ENCODE measurements at places on chromosomes 4 and X.

GRCh38 chr4:29079260-29079659 is 1640.9 kb upstream of the PCDH7 start:
- DNase-seq = no peak

GRCh38 chr4:100633269-100633668 is 115.4 kb upstream of the EMCN start:
- DNase-seq = no peak

DNA sequence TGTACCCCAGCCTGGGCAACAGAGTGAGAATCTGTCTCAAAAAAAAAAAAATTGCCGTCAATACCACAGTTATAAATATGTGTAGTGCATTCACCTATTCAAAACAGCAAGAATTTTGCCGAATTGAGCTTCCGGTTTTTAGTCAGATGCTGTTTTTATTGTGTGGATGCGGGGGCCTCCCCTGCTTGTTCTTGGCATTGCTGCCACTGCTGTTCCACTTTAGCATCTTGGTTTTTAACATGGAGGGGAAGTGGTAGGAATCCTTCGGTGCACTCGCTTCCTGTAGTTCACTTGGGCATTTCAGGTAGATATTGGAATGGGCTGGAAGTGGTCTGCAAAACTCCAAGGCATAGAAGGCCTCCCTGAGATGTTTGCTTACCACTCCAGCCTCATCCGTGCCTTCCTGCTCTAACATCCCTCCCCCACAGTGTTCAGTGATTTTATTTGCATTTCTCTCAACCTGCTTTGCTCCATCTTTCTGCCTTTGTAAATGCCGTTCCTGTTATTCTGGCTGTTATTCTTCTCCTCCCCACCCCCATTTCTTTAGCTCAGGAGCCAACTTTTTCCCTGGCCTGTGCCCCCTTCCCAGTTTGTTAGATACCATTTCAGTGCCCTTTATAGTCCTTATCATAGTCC is 25.5 kb downstream of the MOB1B start:
- DNase-seq = peak; percentile 70

DNA sequence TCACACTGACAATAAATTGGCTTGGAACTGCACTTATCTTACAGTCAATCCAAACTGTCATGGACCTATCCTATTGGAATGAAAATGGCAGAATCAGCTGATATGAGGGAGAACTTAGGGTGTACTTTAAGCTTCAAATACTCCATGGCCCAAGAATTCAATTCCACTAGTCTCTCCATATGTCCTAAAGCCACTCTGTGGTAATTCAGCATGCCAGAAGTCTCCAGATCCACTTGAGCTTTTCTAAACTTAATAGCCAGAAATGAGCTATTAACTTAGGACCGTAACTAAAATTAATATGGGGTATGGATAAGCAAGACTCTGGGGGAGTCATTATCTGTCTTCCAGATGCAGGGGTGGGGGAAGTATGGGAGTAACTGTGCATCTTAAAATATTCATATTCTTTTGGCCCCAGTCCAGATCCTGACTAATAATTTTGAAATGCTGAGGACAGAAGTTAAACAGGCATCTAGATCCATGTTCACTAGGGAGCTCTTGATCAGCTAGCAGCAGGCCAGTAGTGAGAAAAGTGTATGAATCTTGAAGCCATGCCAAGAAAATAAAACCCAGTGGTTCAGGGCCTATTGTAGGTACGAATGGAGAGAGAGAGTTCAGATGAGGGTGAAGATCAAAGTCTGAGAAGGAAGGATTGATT is 167.6 kb downstream of the DKK2 start:
- DNase-seq = no peak

- DNase-seq = peak; percentile 67
Measured at GRCh38 chrX:12970691-12971202, 4.2 kb upstream of the TMSB4X start.

- DNase-seq = no peak
Measured at GRCh38 chr4:151702256-151702655, 58.6 kb downstream of the GATB start.

GRCh38 chr4:139014371-139015268 is 961 bp upstream of the NOCT start:
- no peak for DNase-seq

- DNase-seq = no peak
Measured at GRCh38 chrX:20139966-20140365, 1.7 kb downstream of the EIF1AX start.

DNA sequence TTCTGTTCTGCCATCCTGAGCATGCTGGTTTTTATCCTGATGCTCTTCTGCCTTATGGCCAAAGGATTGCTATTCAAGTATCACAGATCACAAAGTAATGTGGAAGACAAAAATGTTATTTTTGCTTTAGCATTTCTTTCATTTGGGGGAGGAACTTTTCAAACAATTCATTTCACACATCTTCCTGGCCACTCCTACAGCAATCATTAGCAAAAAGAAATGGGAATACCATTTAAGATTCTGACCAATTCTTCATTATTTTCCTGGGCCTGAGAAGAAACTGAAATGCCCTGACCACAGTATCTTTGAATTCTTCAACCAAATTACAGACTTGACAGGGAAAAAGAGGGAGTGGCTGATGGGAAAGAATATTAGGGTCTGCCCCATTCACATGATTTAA is 38.0 kb upstream of the GRID2 start:
- no peak for DNase-seq

GRCh38 chrX:11750046-11750445 is 8.0 kb upstream of the MSL3 start:
- no peak for DNase-seq

GRCh38 chr4:95272036-95272435 is 276.7 kb downstream of the UNC5C start:
- no peak for DNase-seq

DNA sequence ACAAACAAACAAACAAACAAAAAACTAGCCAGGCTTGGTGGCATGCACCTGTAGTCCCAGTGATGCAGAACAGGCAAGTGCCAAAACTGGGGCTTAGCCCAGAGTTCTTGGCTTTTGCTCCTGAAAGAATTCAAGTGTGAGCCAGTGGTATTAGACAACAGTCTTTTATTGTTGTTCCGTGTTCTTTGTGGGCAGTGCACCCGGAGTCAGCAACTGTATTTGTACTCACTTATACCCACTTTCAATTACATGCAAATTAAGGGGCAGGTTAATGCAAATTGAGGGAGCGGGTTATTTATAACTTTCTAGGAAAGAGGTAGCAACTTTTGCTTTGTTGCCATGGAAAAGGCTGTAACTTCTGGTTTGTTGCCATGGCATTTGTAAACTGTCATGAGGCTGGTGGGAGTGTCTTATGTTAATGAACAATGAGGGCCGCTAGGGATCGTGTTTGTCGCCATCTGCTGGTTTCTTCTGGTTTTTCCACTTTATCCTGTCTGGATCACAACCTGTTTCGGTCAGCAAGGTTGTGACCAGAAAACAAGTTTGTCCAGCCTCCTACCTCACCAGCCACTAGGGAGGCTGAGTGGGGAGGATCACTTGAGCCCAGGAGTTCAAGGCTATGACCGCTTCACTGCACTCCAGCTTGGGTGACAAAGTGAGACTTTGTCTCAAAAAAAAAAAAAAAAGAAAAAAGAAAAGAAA is 88.8 kb upstream of the ESX1 start:
- peak; percentile 54 for DNase-seq

DNA sequence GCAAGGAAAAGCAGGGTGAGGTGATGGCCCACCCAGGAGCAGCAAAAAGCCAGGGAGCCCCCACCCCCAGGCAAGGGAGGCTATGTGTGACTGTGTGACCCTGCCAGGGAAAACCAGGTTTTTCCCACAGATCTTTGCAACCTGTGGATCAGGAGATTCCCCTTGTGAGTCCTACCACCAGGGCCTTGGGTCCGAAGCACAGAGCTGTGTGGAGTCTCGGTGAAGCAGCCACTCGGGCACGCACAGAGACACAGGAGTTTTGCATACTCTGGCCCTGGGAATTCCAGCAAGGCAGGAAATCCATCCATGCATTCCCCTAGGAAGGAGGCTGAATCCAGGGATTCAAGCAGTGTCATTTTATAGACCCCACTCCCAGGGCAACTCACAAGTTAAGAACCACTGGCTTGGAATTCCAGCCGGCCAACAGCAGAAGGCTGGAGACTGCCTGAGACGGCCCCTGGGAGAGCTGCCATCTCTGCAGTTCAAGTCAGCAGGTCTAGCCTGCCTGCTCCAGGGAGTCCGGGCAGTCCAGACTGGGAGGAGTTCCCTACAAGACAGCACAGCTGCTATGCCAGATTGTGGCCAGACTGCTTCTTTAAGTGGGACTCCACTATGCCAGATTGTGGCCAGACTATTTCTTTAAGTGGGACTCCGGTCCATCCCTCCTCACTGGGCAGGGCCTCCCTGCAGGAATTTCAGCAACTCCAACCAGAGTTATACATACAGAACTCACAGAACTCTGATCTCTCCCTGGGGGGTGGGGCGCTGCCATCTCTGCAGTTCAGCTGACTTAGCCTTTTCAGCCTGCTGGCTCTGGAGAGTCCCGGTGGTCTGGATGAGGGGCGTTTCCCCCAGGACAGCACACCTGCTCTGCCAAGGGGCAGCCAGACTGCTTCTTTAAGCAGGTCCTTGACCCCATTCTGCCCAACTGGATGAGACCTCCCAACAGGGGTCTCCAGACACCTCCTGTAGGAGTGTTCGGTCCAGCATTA is 85.1 kb upstream of the ADAD1 start:
- no peak for DNase-seq

DNA sequence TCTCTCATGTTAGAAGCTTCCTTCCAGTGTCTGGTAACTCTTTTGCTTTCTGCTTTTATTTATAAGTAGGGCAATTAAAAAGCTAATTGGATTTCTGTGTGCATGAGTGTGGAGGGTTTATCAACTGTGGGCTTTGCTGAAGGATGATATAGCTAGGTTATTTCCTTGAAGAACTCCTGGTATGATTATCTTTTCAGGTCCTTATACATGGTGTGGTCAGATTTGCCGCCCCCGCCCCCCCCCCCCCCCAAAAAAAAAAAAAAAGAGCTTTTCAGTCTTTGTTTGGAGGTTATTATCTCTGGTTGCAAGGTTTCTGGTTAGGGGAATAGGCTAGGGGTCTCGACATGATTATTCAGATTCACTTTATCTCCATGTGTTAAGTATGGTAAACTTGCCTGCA is 35.9 kb downstream of the MOB1B start:
- no peak for DNase-seq

DNA sequence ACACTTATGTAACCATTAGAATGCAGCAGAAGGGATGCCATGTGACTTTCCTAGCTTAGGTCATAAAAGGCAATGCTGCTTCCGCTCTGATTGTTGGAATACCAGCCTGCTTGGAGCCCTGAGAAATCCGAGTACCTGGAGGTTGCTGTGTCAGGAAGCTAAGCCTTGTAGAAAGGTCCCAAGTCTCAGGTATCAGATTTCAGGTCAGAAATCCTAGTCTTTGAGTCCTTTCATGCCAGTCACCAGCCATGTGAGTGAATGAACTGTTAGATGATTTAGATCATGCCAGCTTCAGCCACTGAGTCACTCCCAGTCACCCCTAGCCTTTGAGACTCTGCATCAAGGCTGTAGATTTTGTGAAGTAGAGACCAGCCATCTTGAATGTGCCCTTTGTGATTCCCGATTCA is 23.5 kb downstream of the RAP1GDS1 start:
- DNase-seq = peak; percentile 22

- DNase-seq = no peak
Measured at GRCh38 chr4:3781997-3782930, 16.1 kb downstream of the ADRA2C start.

GRCh38 chr4:113293043-113293560 is 243.6 kb downstream of the ANK2 start:
- DNase-seq = peak; percentile 6

GRCh38 chr4:80393246-80393969 is 57.9 kb downstream of the CFAP299 start:
- DNase-seq = peak; percentile 51

DNA sequence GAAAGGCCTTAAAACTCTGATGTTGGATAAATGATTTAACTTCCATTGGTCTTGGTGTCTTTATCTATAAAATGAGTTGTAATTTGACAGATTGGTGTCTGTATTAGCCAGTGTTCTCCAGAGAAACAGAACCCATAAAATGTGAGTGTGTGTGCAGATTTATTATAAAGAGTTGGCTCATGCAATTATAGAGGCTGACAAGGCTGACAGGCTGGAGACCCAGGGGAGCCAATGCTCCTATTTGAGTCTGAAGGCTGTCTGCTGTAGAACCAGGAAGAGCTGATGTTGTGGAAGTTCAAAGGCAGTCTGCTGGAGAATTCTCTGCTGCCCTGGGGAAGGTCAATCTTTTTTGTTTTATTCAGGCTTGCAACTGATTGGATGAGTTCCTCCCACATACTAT is 131.7 kb downstream of the SLC4A4 start:
- DNase-seq = no peak

- no peak for DNase-seq
Measured at GRCh38 chr4:71268166-71268565, 70.7 kb upstream of the SLC4A4 start.

GRCh38 chrX:144681501-144681900 is 565.8 kb upstream of the SPANXN1 start:
- DNase-seq = no peak

DNA sequence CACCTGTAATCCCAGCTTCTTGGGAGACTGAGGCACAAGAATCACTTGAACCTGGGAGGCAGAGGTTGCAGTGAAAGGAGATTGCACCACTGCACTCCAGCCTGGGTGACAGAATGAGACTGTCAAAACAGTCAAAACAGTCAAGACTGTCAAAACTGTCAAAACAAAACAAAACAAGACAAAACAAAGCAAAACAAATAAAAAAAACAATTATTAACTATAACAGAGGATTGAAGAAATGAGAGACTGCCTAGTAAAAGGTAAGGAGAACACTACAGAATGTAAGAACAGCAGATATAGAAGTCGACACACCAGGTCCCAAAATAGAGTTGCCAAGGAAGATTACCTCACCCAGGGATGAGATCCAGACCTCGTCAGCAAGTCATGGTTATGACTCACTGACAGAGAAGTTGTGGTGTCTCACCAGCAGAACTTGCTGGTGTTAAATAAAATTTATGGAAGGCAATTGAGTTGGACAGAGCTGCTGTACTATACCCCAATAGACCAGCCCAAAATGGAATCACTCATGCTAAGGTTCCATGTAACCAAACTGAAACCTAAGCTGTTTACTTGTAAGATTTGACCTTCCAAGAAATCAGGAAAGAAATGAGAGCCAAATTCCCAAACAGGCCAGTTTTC is 32.1 kb upstream of the GK start:
- no peak for DNase-seq

DNA sequence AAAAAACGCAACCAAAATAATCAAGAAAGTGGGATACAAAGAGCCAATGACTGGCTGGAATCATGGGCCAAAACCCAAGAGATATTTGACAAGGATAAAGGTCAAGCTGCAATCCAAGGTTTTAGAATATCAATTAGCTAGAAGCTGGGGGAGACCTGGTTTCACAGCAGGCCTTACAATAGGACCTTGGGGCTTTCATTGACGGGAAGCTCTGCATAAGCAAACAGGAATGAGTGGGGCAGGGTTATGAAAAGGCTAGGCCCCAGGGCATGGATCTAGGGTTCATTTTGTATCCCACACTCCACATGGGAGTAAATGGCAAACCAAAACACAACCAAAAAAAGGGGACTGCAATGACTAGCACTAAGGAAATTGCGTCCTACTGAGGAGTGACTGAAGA is 215.3 kb downstream of the HS6ST2 start:
- DNase-seq = no peak

GRCh38 chrX:39133971-39134370 is 332.7 kb downstream of the MID1IP1 start:
- peak; percentile 45 for DNase-seq

- DNase-seq = no peak
Measured at GRCh38 chr4:123631786-123632692, 235.4 kb downstream of the SPRY1 start.

Data from activated CD4-positive, alpha-beta T cell treated with anti-CD3 and anti-CD28 coated beads for 36 hours (primary cell).